H1 (cell line): ENCODE measurements at places on chromosomes 12 and 14. TPM values are rescaled to one million over a fixed set of nuclear protein-coding genes. Genes with fewer than 3 reads are reported as not detected.

- no peak for DNase-seq
These were observed 554 bp downstream of the SPPL3 start for GRCh38 chr12:120903412-120904196.

DNA sequence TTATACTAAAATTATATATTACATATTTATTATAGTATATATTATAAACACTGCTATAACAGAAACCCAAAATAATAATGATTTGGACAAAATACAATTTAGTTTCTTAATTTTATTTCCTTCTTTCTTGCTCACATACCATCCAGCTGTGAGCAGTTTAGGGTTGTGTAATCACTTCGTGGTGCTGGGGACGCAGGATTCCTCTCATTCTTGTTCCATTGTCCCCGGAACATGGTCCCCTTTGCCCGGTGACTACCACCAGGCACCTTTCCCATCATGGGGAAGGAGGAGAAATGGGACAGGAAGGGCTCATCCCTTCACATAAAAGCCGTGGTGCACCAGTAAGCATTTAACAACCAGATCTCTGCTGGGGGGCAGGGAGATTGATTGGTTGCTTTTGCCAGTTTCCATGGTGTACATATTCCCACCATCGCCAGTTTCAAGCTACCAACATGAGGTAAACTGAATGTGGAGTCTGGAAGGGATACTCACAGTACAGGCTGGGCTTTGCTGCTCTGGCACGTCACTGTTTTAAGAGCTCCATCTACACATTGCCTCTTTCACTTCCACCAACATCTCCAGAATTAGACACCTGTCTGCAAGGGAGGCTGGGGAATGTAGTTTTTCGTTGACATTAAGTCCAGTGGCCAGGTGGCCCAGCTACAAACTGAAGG is 191.5 kb downstream of the TMEM132C start:
- DNase-seq: no peak

DNA sequence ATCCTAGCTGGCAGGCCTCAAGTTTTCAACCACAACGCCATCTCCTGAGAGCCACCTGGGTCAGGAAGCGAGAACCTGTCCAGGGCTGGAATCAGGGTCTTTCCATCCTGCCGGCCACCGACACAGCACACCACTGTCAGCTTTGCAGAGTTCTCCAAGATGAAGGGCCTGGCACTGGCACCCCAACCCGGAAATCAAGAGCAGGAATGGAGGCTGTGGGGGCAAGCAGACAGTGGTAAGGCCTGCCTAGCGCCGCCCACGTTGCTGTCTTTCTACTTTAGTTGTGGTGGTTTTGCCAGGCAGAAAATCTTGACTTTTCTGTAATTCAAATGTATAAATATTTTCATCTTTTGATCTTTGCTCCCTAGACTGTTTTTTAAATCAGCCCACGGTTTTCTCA is 90.7 kb downstream of the ITPK1 start:
- DNase-seq: no peak

DNA sequence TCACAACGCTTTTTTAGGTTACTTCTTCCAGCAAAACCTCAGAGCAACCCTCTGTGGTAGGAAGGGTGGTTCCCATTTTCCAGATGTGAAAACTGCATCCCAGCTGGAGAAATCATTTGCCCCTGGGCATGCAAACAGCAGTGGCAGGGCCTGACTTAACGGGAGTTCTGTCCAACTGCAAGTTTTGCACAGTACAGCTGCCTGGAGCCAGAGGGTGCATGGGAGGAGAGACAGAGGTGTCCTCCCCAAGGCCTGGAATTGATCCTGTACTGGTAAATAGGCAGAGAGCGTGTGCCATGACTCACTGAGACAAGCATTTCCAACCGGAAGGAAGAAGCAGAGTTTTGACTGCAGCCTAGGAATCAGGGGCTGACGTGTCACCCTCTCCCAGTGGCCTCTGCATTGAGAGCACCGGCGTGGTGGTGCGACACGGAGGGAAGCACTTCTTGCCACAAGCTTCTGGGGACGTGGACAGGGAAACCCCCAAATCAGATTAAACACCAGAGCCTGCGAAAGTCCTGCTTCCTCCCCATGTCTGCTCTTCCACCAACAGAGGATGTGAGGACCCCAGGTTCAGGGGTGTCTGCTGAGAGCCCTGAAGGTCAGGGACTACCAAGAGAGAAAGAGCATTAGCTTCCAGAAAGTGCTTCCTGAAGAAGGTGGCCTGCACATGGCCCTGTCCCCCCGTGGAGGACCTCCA is 19.0 kb upstream of the SERPINA4 start:
- DNase-seq: no peak

- no peak for DNase-seq
These were observed 153.9 kb downstream of the KIF26A start for GRCh38 chr14:104292084-104292970.

- no peak for DNase-seq
These were observed 155.8 kb upstream of the FKBP4 start for GRCh38 chr12:2639020-2639298.

DNA sequence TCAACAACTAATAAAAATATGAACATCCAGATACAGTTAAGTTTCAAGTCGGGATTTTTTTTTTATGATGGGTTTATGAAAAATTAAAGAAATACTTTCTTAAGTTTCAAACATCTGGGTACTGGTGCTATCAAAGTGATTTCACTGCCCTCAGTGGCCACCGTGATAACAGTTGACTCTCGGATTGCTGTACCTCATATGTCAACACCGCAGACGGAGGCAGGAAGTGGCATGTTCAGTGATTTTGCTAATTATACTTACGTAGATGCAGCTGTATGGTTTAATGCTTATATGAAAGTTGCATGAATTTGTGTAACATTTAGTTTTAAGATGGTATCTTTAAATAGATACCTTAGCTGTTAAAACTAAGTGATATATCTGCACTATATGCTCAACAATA is 20.8 kb upstream of the FBLN5 start:
- no peak for DNase-seq

DNA sequence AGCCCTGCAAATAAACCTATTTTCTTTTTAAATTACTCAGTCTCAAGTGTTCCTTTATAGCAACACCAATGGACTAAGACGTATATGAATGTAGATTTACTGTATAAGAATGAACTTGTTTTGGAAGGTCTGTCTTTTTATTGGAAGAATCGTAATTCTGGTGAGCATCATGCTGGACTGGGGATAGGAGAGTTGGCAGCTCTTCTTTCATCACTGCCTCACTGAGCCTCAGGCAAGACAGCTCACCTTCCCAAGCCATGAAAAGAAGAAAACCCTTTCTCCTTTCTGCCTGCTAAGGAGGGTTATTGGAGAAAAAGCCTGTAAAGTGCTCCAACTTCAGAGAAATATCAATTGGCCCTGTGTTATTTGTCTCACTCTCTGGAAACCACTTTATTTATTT is 9.1 kb upstream of the RNF34 start:
- DNase-seq: no peak

DNA sequence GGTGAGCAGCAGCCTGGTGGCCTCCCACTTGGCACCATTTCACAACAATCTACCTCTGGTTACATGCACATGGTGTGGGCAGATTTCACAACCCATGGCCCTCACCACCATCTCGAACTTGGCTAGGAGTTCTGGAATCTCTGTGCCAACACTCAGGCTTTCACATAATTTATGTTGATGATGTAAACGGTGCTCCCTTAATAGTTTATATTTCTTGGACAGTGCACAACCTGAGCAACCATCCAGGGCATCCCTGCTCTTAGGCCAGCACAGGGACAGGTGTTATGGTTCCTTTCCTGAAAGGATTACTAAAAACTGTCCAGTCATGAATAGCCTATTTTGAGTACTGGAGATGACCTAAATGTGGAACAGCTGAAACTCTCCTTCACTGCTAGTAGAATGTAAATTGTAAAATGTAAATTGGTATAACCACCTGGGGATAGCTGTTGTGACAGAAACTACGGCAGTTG is 28.6 kb downstream of the ABCB9 start:
- no peak for DNase-seq

DNA sequence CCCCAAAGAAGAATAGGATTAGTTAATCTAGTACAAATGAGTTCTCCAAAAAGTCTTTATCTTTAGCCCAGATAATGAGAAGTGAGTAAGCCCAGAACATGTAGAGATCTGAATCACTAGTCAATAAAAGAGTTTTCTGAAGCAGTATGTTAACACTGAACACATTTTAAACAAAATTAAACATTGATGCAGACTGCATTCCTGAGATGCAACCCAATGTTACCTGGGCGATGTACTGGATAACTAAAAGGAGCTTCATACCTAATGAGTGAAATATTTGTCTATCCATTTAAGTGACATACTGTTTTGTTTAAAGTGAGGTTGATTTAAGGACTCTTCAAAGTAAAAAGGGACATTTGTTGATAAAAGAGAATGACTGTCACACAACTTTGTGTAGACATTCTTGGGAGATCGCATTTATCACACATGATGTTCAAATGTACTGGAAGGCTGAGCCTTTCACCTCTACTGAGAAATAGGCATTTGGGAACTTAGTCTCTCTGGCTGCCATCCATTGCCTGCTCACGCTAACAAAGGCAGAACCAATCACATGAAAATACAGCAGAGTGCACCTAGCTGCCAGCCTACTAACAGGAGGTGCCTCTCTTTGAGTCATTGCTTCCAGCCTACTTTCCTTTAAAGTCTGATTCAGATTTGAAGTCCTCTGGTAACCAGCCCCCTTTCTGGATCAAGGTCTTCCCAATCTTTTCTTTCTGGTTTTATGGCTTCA is 287.7 kb downstream of the BTG1 start:
- DNase-seq: no peak

DNA sequence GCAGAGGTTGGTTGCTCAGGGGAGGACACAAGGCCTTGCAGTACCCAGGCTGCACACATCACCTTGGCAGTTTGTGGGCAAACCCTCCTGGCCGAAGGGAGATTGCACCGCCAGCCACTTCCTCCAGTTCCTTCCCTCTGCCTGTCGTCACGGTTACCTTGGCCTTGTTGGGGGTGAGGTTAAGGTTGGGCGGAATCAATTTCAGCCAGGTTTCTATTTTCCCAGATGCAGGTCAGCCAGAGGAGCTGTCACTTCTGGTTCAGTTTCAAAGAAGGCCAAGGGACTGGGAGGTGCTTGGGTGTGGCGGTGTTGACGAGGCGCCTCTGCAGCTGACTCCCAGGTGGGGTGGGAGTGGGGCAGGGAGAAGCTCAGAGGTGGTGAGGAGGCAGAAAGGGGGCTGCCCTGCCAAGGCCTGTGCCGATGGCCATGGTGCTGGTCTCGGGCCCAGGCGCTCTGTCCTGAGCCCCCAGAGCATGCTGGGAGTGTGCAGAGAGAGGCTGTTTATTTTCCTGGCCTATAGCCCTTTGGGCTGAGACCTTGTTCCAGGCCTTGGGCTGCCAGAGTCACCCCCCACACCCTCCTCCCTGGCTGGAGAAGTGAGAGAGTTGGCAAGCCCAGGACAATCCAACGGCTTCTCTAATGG is 31.4 kb downstream of the JDP2 start:
- DNase-seq: no peak

DNA sequence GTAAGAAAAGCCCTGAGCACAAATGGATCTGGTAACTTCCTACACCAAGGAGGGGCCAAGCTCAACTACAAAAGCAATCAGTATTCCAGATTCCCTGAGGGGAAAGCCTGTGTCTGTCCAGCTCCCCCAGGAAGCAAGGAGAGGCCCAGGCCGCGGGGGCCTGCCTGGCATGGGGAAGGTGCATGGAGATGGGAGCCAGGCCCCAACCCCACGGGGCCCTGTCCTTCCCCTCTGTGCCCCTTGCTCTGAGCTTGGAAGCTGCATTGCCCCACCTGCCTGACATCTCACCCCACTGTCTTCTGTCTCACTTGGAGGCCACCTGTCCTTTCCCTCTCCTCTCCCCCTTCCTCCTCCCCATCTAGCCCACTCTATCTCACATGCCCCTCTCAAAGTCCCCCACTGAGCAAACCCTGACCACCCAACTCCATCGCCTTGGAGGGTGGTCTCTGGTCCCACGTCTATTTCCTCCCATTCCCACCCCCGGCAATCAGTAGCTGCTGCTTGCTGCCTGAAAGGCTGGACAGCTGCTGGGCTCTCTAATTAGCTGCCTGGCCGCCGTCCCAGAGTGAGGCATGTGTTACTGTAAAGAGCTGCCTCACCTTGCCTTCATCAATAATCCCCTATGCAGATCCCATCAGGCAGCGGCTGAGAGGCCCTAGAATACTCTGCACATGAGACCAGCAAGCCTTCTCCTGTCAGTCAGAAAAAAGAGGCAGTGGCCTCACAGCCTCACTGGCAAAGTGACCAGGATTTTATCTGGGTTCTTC is 3.4 kb upstream of the TMEM229B start:
- DNase-seq: no peak

- no peak for DNase-seq
These were observed 42.6 kb upstream of the FOXJ2 start for GRCh38 chr12:7989827-7990491.

- DNase-seq: no peak
These were observed 56.9 kb upstream of the CCDC175 start for GRCh38 chr14:59633486-59633885.

GRCh38 chr12:8036346-8036745 is 3.8 kb downstream of the FOXJ2 start:
- DNase-seq: no peak

DNA sequence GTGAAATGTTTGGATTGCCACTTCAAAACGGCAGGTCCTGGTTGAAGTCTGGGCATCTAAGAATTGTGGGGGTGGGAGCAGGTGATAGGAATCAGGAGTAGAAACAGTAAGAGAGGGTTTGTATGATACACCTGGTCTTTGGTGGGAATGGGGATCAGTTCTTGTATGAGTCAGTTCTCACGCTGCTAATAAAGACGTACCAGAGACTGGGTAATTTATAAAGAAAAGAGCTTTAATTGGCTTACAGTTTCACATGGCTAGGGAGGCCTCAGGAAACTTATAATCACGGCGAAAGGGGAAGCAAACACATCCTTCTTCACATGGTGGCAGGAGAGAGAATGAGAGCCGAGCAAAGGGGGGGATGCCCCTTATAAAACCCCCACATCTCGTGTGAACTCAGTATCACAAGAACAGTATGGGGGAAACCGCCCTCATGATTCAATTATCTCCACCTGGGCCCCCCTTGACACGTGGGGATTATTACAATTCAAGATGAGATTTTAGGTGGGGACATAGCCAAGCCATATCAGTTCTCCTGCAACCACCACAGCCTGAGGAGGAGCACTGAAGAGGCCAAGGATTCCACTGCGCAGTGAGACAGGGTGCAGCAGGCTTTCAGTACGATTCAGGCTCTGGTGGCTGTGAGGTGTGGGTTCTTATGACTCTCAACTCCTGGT is 52.1 kb downstream of the DRAM1 start:
- DNase-seq: no peak

DNA sequence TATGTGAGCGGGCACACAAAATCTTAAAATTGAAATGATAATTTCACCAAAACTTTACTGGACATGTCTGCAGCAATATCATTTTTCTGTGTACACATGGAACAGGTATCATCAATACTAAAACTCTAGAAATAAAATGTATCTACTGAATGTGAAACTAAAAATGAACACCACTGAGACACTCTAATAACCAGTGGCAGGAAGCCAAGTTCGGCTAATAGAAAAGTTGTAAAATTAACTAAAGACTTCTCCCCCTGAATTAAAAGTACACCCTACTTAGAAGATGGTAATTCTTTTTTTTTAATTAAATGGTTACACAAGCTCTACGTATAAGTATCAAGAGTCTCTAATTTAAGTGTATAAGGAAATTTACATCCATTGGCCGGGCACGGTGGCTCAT is 227.2 kb downstream of the MED13L start:
- DNase-seq: no peak

Gene SLC6A15
- 38.1 and 42.0 TPM in 2 replicates for total RNA-seq

Gene CLIP1
- total RNA-seq: 26.6 and 27.6 TPM in 2 replicates

Gene CLEC4C
- total RNA-seq: 0.76 TPM in 1 of 2 replicates, not detected in the other

Gene COCH
- total RNA-seq: 30.0 and 30.8 TPM in 2 replicates

Gene RILPL1
- total RNA-seq: 6.5 and 6.7 TPM in 2 replicates

Gene ATP2A2
- total RNA-seq: 271 and 275 TPM in 2 replicates

Gene GNB3
- 9.0 and 9.9 TPM in 2 replicates for total RNA-seq

Gene ASPG
- 0.34 and 0.46 TPM in 2 replicates for total RNA-seq

Gene DCN
- total RNA-seq: not detected in 2 replicates

Gene CCDC196
- total RNA-seq: not detected in 2 replicates

Gene DACT1
- total RNA-seq: 26.2 and 29.8 TPM in 2 replicates

Gene C12orf56
- total RNA-seq: 1.1 TPM in 2 replicates
